Cardiac muscle cell (in vitro differentiated cells and primary cell): ENCODE measurements at places on chromosomes 4 and X. TPM values are rescaled to one million over a fixed set of nuclear protein-coding genes. Genes with fewer than 3 reads are reported as not detected.

Gene RHOH
- not detected in 2 replicates for total RNA-seq

Gene STBD1
- total RNA-seq: 14.6 and 21.8 TPM in 2 replicates

Gene ADAMTS3
- 11.4 and 14.7 TPM in 2 replicates for total RNA-seq

Gene C4orf51
- total RNA-seq: not detected in 2 replicates

Gene IGFBP7
- 66.1 and 87.2 TPM in 2 replicates for total RNA-seq

Gene CXXC4
- total RNA-seq: 12.6 and 20.2 TPM in 2 replicates

Gene GSX2
- total RNA-seq: not detected in 2 replicates

Gene UGT2B17
- not detected in 2 replicates for total RNA-seq

Gene SPATA18
- 13.6 and 17.2 TPM in 2 replicates for total RNA-seq

Gene PFKFB1
- total RNA-seq: 0.33 and 0.99 TPM in 2 replicates

Gene ETDA
- total RNA-seq: not detected in 2 replicates

Gene ZCCHC18
- 4.1 and 4.5 TPM in 2 replicates for total RNA-seq

Gene CXorf65
- total RNA-seq: not detected in 2 replicates

Gene CDKN2AIP
- total RNA-seq: 30.8 and 34.1 TPM in 2 replicates

Gene PLP1
- total RNA-seq: 0.03 and 0.07 TPM in 2 replicates

Gene IL2
- not detected in 2 replicates for total RNA-seq

Gene FGFBP2
- not detected in 2 replicates for total RNA-seq

Gene LDOC1
- 18.8 and 21.5 TPM in 2 replicates for total RNA-seq

Gene F9
- total RNA-seq: not detected in 2 replicates

Gene USP17L13
- total RNA-seq: not detected in 2 replicates

Gene SAT1
- 89.8 and 238 TPM in 2 replicates for total RNA-seq

Gene CENPVL1
- 1.4 TPM in 2 replicates for total RNA-seq

Gene F11
- not detected in 2 replicates for total RNA-seq

Gene IQCM
- not detected in 2 replicates for total RNA-seq

Gene ACTRT1
- total RNA-seq: 0.51 TPM in 1 of 2 replicates, not detected in the other

Gene USP17L19
- not detected in 2 replicates for total RNA-seq

Gene ARX
- not detected in 2 replicates for total RNA-seq

Gene GLUD2
- 0.14 and 0.18 TPM in 2 replicates for total RNA-seq

Gene ENAM
- total RNA-seq: under 0.01 TPM in 1 of 2 replicates, not detected in the other

Gene RS1
- total RNA-seq: not detected in 2 replicates

Gene SYTL5
- 3.5 and 3.7 TPM in 2 replicates for total RNA-seq

Gene ATP6AP2
- total RNA-seq: 50.5 and 92.1 TPM in 2 replicates

Gene PABPC4L
- total RNA-seq: 3.8 and 7.1 TPM in 2 replicates

Gene SMIM10L2A
- total RNA-seq: 10.7 and 17.2 TPM in 2 replicates

Gene RP2
- total RNA-seq: 2.4 and 2.7 TPM in 2 replicates

Gene PPP4R3C
- total RNA-seq: not detected in 2 replicates
